Esophagus squamous epithelium (tissue), 5 donors: ENCODE measurements at places on chromosomes 11 and 22.

DNA sequence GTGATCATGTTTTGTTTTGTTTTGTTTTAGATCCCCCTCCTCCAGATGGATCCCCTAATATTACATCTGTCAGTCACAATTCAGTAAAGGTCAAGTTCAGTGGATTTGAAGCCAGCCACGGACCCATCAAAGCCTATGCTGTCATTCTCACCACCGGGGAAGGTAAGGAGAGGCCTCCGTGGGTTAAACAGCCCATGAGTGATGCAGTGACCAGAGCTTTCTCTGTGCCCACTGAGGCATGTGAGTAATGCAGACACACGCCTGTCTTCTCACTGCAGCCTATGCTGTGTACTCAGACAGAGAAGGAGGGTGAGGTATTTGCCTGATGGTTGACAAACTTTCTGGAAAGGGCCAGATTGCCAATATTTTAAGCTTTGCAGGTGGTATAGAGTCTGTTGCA lies 73.7 kb upstream of the OR4B1 start:
- no peak for DNase-seq

DNA sequence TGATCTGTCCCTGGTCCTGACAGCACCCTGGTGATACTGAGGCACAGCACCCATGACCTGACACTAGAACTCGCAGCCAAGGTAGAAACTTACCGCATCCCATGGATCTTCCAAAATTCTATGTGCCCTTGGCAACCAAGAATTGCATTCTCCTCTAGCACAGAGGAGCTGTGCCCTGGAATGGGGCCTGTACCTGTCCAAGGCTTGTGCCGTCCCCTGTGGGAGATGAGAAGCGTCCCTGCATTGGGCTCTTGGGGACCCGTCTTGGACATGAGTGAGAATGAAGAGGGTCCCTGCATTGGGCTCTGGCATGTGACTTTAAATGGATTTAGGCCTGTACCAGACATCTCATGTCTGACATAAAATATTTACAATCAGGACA lies 67.1 kb downstream of the GGTLC2 start:
- no peak for DNase-seq

- DNase-seq: no peak
These were observed 323.3 kb downstream of the TENM4 start for GRCh38 chr11:79117488-79117887.

GRCh38 chr11:60872124-60872960 lies 5.0 kb downstream of the ZP1 start:
- DNase-seq: no peak

DNA sequence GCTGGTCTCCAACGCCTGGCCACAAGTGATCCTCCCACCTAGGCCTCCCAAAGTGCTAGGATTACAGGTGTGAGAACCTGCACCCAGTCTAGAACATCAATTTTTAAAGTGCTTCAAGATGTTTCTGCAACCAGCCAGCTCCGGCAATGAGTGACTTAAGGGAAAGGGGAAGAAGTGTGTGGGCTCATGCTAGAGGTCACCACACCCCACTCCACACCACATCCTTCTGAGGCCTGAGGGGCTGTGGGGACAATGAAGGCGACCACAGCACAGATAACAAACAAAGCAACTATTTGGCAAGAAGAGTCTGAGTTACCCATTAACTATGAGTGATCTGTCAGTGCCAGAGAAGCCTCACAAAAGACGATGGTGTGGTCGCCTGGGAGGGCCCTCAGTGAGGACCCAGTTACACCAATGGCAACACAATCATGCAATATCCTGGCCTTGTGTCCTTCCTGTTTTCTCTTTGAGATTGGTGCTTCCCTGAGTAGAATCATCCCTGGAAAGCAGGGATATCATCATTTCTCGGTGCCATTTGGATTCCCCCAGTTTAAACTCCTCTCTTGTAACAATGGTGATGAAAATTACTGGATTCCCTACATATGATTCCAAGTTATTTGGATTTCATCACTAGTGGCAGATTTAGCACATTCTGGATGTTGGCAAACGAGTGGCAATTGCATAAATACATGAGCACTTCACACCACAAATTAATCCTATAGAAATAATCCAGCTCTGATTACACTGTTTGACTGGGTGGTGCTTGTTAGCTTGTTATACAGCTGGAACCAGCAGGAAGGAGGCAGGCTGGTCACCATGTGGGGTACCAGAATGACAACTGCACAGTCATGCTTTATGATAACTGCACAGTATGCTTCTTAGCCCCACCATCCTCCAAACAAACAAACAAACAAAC lies 18.4 kb downstream of the ABTB2 start:
- no peak for DNase-seq

- DNase-seq: no peak
These were observed 11.5 kb downstream of the NPTXR start for GRCh38 chr22:38832005-38832978.

GRCh38 chr11:112279901-112280267 lies 19.2 kb upstream of the PLET1 start:
- no peak for DNase-seq

- no peak for DNase-seq
These were observed 126.3 kb downstream of the ARHGAP8 start for GRCh38 chr22:44878483-44879300.

DNA sequence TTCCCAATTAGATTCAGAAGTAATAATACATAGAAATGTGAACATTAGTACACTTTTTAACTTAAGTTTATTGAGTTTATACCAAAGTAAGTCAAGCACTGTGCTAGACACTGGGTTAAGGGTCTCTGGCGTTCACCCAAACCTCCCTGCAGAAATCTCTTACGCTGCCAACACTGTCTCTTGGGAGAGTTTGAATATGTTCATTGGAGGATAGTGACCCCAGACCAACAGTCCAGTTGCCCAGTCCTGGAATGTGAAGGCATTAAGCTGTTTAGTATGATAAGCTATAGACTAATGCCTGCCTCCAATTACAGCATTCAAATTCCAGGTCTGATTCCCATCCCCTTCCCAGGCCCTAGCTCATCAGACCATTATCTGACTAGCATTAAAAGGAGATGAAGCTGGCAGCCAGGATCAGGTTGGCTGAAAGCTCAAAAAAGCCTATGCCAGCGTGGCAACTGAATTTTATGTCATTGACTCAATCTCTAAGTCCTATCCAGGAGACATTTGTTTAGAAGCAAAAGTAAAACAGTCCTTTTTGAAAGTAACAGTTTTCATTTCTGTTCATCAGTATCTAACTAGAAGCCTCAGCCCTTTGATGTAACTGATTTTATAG lies 77.8 kb downstream of the SFI1 start:
- DNase-seq: no peak

DNA sequence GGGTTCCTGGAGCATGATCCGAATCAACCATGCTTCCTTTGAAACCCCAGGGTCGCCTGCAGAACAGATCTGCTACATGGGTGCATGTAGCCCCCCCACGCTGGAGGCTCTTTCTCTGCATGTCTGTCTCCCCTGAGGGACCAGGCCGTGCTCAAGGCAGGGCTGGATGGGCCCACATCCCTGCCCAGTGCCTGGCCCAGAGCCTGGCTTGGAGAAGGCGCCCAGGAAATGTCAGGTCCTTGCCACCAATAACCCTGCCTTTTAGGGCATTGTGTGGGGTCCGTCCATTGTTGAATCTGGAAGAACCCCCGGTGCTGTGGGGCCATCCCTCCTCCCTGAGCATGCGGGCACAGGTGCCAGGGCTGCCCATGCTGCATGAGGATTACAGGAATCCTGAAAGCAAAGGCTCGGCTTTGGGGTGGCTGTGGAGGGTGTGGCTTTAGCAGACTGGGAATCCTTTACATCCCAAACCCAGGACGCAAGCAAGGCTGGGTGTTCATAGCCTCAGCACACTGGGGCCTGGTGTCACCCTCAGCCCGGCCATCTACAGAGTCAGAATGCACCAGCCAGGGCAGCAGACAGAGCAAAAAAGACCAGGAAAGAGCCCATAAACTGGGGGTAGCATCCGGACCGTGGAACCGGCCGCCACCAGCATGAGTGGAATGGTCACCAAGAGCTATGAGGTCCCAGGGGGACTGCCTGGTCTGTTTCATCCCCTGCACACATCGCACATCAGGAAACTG lies 48.2 kb downstream of the RTL6 start:
- DNase-seq: no peak

DNA sequence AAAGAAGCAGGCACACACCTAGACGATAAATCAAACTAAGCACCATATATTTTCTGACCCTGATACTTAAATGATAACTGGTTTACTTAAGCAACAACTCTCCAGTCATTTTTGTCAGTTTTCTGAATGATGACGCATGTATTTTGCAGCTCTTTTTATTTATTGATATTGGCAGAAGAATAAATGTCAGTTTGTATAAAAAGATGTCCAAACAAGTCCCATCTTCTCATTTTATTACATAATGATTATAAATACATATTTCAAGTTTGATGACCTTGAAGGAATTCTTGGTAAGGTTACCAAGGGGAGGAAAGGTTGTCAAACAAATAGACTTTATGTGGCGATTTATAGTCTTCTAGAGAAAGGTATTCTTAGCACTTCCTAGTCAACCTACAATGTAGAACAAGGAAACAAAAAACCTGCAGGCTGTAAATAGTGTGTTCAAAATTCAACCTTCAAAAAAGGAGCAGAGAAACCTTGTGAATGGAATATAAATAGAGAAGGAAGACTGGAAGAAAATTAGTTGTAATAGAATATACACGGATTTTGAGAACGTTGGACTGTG lies 190.7 kb downstream of the JRKL start:
- DNase-seq: no peak

- DNase-seq: no peak
These were observed 8.6 kb downstream of the RCN1 start for GRCh38 chr11:32099516-32099915.

- no peak for DNase-seq
These were observed 43.8 kb upstream of the JAM3 start for GRCh38 chr11:134025082-134025429.

GRCh38 chr22:22088658-22089458 lies 106.3 kb upstream of the TOP3B start:
- no peak for DNase-seq

DNA sequence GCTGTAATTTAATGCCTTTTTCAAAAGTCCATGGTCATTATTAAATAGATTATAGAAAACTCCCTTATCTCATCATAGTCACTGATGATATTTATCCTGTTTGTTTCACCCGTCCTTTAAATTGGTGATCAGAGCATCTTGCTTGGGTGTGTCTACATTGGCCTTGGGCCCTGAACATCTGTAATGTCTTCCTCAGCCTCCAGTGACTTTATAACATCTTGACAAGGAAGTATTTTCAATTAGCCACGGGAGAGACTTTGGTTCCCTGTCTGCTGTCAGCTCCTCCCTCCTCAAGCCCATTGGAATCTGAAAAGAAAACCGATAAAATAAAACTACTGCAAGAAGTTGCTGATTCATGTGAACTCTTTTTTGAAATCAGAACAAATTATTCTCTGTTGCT lies 116.9 kb upstream of the TTC12 start:
- DNase-seq: no peak

DNA sequence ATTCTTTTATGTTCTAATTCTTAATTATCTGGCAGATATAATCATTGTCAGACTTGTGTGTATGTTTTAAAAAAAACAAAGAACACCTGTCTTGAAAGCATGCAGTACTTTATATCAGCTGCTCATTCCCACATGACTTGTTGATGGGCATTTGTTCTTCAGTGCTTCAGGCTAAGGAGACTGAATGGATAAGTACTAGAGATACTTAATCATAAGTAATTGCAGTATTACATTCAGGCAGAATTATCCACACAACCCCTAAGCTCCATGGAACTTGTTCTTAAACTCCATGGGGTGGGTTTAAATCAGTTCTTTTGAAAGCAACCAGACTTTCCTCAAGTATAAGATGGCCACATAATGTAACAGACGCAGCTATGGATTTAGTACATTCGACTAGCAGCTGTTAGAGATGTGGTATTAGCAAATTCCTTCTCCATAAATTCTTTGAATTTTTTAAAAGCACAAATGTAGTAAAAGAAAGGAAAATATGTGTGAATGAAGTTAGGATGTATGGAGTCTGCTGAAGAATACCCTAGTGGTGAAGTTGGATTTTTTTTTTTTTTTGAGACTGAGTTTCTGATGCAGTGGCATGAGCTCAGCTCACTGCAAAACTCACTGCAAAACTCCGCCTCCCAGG lies 3.0 kb downstream of the JAM3 start:
- no peak for DNase-seq

DNA sequence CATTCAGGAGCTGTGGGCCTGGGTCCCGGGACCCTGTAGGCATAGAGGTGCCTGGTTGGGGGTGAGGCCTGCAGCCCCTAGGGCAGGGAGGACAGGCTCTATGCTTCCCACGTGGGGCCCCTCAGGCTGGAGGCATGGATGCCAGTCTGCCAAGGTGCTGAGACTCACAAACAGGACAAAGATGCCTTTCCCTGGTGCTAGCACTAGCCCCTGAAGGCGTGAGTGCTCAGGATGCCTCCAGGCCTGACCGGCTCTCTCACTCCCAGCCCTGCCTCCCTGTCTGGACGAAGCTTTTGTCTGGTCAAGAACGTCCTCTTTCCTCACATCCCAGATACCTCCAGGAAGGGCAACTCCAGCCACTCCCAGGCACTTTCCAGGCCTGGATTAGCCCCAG lies 2.1 kb downstream of the CDC42BPG start:
- DNase-seq: no peak
